NCI-H82 (cell line): ENCODE measurements at places on chromosomes 6 and 20.

DNA sequence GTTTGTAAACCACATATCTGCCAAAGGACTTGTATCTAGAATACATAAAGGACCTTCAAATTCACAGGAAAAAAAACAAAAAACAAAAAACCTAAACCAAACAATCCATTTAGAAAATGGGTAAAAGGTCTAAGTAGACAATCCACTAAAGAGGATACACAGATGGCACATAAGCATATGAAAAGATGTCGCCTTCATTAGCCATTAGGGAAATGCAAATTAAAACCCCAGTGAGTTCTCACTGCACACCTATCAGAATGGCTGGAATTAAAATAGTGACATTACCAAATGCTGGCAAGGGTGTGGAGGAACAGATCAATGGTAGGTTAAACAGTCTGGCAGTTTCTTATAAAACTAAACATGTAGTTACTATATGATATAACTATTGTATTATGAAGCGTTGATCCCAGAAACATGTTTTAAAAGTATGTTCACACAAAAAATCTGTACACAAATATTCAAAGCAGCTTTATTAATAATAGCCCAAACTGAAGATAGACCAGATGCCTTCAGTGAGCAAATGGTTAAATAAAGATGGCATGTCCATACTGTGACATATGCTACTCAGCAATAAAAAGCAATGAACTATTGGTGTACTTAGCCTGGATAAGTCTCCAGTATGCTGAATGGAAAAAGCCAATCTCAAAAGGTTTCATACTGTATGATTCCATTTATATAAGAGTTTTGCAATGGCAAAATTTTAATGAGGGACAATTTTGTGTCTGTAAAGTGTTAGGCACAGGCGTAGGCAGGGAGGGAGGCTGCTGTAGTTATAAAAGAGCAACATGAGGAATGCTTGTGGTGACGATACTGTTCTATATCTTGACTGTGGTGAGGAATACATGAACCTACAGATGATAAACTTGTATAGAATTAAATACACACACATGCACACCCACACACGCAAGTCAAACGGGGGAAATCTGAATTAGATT, 43.9 kb downstream of the PLCB1 start:
- peak; percentile 46 for DNase-seq

DNA sequence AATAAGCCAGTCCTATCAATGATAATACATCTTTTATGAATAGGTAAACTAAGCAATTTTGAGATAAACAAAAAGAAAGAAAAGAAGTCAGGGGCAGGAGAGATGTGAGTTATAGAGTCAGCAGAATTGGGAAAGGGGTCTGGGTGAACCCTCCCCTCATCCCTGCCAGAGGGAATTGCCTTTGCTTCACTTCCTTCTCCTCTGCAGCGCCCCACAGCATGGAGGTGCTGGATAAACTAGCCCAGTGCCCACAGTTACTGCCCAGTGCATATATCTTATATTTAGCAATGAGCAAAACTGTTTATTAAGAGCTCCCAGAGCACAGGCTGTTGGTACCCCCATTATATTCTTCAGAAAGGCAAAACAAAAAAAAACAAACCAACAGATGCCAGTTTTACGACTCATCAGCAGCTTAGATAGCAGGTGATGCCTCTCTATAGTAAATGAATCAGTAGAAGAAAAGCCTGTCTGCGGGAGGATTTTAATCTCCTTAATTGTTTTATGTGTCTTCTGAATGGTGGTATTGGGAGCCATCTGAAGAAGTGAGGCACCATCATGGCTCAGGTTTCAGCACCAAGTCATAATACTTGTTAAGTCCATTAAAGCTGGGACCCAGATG, 419.2 kb downstream of the EPM2A start:
- DNase-seq: peak; percentile 91

GRCh38 chr20:51567622-51568021, 25.1 kb upstream of the NFATC2 start:
- DNase-seq: no peak

- DNase-seq: no peak
These were observed 11.6 kb downstream of the PTPRT start for GRCh38 chr20:43178080-43178479.

DNA sequence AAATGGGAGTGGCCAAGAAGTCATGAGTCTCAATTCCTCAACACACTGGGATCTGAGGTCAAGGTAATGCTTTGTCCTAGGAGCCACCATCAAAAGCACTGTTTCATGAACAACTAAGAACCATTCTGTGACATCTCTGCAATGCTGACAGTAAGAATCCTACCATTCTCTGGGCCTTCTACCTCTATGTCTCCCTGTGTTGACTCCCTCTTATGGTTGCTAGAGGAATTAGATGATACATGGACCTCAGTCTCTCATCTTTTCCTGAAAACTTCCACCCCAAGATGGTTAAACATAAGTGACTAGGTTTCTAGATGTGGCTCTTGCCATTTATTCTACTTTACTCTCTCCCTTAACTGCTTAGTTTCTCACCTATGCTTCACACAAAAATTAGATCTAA, 9.1 kb downstream of the MTRF1L start:
- DNase-seq: peak; percentile 22

- DNase-seq: no peak
These were observed 38.5 kb downstream of the SNRNP48 start for GRCh38 chr6:7628479-7628878.

DNA sequence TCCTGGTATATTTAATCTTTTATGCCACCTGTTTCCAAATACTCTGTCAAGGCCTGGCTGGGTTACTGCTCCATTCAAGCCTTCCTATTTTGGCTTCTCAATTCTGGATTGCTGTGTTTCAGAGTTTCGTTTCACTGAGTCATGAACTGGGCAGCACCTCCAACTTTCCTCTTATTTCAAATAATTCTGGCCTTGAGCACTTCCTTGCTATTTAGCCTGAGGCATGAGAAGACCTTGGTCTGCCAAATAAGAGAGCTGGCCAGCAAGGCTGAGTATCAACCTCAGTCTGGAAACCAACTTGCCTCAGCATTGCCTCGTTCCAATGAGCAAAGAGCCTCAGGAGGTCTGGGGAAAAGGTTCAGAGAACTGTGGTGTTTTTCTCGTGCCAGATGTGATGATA, 66.6 kb downstream of the TNFAIP3 start:
- no peak for DNase-seq

DNA sequence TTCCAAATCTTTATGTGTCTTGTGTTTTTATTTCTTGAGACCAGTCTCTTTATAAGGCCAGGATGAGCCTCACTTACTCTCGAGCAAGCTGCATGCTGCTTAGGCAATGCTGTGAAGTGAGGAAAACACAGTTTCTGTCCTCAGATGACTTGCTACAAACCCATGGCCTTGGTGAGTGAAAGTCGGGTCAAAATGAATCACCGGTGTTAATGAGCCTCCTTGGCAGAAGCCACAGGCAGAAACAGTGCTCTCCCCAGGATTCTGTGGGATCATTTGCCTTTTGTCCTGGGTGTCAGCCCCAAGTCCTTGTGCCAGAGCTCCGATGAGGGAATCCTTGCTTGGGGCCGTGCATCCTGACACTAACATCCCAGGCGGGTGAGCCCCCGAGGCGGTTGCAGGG, 482.5 kb downstream of the QKI start:
- DNase-seq: no peak

DNA sequence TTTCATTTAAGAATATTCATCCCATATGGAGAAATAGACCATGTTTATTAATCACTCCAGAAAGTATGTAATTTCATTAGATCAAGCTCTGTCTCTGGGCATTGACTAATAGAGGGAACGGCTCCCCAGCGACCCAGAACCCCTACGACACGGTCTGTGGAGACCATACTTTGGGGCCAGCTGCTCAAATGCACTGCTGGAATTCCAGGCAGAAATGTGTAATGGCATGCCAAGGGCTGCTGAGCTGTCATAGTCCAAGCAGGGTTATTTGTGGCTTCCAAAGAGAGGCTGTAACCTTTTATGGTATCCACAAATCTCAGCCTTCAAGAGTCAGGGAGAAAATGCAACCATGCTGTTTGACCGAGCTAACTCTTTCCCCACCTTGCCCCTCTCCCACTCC, 755.8 kb downstream of the DHX35 start:
- DNase-seq: no peak

DNA sequence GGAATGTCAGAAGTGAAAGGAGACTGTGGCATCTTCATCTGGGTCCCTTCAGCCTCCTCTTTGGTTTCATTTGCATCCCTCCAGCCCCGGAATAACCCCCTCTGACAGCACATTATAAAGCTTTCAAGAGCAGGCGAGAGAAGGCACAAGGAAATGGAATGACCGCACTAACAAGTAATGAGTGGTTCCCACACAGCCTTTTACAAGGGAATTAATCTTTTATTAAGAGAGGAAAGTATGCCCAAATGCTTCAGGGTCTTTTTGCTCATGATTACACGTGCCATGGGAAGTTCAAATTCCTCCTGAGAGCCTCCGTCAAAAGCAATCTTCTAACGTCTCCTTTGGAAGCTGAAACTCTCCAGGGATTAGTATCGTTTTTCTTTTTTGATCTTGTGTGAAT, 347.0 kb downstream of the BTBD3 start:
- no peak for DNase-seq

DNA sequence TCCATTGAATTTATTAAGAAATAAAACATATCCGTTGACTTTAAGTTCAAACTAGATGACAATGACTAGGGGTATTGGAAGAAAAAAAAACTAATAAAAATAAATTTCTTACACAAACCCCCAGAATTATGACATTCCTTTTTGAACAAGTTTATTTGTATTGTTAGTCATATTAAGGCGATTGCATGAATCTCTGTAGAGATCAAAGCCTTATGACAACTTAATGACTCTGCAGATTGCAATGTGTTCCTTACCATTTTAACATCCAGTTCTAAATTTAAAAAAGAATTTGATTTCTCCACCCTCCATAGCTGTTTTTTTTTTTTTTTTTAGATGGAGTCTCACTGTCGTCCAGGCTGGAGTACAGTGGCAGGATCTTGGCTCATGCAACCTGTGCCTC, 189.8 kb upstream of the CEP162 start:
- DNase-seq: no peak

DNA sequence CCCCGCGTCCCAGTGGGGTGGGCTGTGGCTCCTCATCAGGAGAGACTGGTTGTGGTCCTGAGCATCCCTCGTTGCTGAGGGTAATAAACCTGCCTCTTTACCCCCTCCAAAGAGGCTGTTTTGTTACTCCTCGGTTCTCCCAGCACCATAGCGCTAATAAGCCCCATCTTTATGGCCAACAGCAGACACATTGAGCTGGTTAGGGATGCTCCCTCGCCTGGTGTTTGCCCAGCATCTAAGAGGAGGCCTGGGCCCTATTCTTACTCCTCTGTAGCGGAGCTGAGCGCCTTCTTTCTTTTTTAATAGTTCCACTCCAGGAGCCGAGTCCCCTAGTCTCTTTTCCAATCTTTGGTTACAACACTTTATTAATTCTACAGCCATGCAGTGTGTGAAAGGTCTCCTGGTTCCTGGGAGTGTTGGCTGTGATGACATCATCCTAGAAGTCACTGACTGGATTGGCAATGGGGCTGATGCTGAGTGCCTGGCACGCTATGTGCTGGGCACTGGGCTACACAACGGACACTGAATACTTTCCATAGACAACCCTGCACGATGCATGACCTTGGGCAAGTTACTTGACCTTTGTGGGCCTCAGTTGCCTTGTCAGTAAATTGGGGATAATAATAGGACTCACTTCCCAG, 50.6 kb upstream of the CCDC167 start:
- DNase-seq: no peak

DNA sequence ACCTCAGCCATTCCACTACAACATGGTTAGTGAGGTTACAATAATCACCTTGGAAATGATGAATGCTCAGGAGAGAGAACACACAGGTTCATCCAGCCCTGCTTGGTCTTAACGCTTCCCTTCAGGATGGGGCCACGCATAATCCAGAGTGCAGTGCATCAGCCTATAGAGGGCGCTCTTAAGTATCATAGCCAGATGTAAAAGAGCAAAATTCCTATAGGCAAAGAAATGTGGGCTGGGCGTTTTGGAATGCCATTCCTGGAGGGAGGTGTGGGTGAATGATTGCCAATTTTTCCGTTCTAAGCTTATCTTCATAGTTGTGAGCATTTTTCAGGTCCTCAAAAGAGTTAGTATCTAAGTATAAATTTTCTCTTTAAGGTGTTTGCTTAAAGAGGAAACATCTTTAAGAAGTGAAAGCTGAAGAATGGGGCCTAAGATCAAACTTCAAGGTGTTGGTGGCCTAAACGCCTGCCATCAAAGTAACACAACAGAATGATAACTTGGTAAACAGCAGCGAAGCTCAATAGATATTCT, 1.8 kb downstream of the RIPOR2 start:
- DNase-seq: peak; percentile 82

- DNase-seq: no peak
These were observed 65.4 kb upstream of the ZNFX1 start for GRCh38 chr20:49343246-49343645.

- DNase-seq: no peak
These were observed 61.1 kb upstream of the ZFP64 start for GRCh38 chr20:52252664-52253063.

- DNase-seq: peak; percentile 9
These were observed 92.2 kb downstream of the MCHR2 start for GRCh38 chr6:99901596-99902384.

- DNase-seq: no peak
These were observed 23.0 kb upstream of the ECHDC1 start for GRCh38 chr6:127366282-127367022.

DNA sequence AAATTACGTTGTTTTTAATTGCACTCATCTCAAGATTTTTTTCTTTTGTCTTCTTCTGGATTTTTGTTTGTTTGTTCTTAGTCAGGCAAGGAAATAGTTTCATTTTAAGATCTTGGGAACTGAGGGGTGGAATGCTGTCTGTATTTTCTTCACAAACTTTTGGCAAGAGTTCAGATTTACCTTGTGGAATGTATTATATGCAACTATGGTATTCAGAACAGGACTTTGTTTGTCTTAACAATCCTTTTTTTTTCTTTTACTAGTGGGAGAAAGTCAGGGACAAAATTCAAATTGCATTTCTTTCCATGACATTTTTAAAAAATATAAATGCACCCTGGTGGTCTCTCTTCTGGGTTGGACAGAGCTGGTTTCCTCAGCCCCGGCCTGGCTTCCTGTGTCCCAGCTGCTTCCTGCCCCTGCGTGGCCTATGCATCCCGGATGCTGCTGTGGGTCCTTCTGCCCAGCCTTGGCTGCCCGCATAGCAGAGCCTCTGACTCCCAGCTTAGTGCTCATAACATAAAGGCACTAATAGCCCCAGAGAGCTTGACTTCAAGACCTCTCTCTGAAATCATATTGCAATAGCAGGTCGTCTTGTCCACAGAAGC, 520.7 kb downstream of the QKI start:
- no peak for DNase-seq

GRCh38 chr6:127606131-127606562, 29.2 kb downstream of the C6orf58 start:
- peak; percentile 95 for DNase-seq
